Cardiac muscle cell (in vitro differentiated cells and primary cell): ENCODE measurements at places on chromosomes 5 and 9. TPM values are rescaled to one million over a fixed set of nuclear protein-coding genes. Genes with fewer than 3 reads are reported as not detected.

DNA sequence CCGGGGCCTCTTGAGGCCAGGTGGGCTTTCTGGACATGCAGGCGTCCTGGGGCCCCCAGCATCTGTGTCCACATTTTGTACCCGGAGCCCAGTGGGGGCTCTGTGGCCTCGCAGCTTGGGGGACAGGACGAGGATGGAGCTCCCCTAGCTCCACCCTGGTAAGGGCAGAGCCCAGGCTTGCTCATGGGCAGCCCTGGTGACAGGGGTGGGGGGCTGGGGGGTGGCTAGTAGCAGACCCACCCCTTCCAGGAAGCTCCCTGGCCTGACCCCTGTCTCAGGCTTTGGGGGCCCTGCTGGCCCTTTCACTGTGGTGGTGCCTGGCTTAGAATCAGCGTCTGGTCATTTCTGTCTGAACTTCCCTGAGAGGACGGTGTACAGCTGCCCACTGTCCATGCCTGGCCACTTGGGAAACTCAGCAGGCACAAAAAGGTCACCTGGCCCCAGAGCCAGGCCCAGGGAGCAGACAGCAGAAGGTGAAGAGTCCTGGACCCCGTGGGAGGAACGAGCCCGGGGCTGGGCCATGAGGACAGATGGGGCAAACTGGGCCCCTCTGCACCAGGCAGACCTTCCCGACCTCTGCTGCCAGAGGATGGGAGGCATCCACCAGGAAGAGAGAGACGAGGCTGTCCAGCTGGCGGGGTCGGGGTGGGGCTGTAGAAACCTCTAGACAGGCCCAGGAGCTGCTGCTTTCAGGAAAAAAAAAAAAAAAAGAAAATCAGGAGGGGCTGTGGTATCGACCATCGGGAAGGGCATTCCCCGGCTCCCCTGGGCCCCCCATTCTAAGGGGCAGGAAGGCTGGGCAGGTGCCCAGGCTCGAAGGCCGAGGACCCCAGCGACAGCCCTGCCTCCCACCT is 52.8 kb downstream of the EXD3 start:
- no peak for DNase-seq
- H3K27me3 ChIP-seq: no peaks in the 10 kb centered on the region
- no peak overlapping the region for H3K4me3 ChIP-seq
- H3K4me1 ChIP-seq: no peaks in the 10 kb centered on the region
- H3K27ac ChIP-seq: no peak overlapping the region

Gene MCC
- total RNA-seq: 105 and 137 TPM in 2 replicates

DNA sequence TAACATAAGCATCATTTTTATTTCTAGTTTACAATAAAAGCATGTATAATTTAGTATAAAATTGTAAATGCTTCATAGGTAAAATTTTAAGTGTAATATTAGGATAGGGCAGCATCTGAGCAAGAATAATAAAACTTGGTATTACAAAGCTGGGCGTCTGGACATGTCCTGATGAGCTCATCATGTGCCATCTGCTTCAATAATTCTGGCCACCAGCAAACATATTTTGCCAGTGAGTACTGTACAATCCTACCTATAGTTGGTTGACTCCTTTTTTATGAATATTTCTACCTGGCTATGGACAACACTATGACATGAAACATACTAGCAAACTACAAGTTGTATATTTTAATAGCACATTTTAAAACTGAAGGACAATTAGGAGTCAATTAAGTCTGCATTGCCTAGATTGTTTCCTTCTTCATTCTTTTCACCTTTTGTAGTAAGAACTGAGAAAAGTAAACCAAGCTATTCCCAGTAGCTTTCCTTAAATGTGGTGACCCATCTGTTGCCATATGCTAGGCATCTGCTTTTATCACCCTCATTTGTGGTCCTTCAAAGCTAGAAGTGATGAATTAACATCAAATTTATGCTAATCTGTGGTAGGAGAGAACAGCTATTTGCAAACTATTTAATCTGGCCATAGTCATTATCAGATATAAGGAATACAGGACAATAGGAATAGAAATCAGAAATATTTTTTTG is 23.4 kb downstream of the LURAP1L start:
- H3K4me1 ChIP-seq: no peaks in the 10 kb centered on the region
- H3K27me3 ChIP-seq: peaks cover 3% of the 10 kb centered on the region
- no peak for DNase-seq
- no peak overlapping the region for H3K27ac ChIP-seq
- no peaks in the 10 kb centered on the region for H3K36me3 ChIP-seq

- no peaks in the 10 kb centered on the region for H3K27me3 ChIP-seq
- no peak overlapping the region for H3K27ac ChIP-seq
- H3K4me1 ChIP-seq: no peaks in the 10 kb centered on the region
- DNase-seq: no peak
- H3K4me3 ChIP-seq: no peak overlapping the region
Measured at GRCh38 chr5:118768607-118769175, 219.7 kb downstream of the DTWD2 start.

Gene PAPPA
- 0.80 and 0.81 TPM in 2 replicates for total RNA-seq

Gene SLC36A3
- total RNA-seq: not detected in 2 replicates

DNA sequence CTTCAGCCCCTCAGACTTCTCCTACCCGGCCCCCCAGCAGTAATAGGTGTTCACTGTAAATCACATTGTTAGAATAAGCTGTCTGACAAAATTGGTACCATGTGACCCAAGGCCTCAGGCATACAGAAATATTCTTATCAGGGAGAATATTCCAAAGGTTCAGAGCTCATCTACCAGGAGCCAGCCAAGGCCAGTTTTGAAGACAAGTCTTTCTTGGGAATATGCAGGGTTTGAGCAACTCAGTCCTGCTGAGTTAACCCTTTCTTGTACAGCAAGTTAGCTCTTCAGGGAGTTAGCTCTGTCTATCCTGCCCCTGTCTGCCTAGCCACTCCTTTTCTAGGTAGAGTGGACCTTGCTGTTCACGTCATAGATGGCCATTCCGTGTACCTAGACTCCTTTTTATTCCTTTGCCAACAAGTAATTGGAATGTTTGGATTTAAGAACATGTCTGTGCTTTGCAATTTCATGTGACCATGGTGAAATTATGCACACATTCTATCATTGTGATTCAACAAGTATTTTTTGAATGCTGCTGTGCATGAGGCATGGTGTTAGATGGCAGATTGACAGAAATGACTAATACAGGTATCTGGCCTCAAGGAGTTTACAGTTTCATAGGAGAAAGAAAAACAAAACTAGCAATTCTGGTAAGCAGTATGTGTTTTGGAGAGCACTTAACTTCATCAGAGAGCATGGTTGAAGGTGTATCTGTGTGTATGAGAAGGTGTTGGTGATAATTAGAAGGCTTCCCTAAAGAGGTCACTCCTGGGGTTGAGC is 22.6 kb downstream of the TGFBR1 start:
- no peak for DNase-seq
- H3K4me1 ChIP-seq: peaks cover 15% of the 10 kb centered on the region
- no peaks in the 10 kb centered on the region for H3K27me3 ChIP-seq
- no peak overlapping the region for H3K4me3 ChIP-seq

- no peaks in the 10 kb centered on the region for H3K4me1 ChIP-seq
- no peak for DNase-seq
- H3K4me3 ChIP-seq: no peak overlapping the region
- H3K27ac ChIP-seq: no peak overlapping the region
- peaks cover 74% of the 10 kb centered on the region for H3K27me3 ChIP-seq
- no peaks in the 10 kb centered on the region for H3K36me3 ChIP-seq
Measured at GRCh38 chr5:160537940-160538339, 116.3 kb downstream of the PTTG1 start.

GRCh38 chr5:142896325-142897007 is 126.3 kb downstream of the ARHGAP26 start:
- H3K36me3 ChIP-seq: no peaks in the 10 kb centered on the region
- H3K4me3 ChIP-seq: no peak overlapping the region
- no peaks in the 10 kb centered on the region for H3K27me3 ChIP-seq
- DNase-seq: no peak

Gene PPIC
- total RNA-seq: 110 and 118 TPM in 2 replicates

DNA sequence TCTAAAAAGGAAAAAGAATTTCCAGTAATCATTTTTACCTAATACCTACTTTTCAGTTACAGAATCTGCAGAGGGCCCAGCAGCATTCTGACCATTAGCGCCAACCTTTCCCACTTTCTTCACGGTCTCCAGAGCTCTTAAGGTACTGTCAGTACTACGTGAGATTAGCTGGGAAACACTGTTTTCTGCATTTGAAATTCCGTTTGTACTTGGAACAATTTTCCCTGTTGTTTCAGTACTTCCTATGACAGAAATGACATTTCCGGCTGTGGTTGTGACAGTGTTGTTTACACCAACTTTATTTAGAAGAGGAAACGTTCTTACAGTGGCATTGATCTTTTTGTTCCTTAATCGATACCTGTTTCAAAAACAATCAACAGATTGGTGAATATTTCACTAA is 36.9 kb upstream of the PDCL start:
- no peaks in the 10 kb centered on the region for H3K4me1 ChIP-seq
- no peak for DNase-seq
- H3K27ac ChIP-seq: no peak overlapping the region
- no peak overlapping the region for H3K4me3 ChIP-seq
- no peaks in the 10 kb centered on the region for H3K27me3 ChIP-seq
- peaks cover 31% of the 10 kb centered on the region for H3K36me3 ChIP-seq

GRCh38 chr5:168042284-168043068 is 249.0 kb upstream of the WWC1 start:
- DNase-seq: no peak
- peaks cover 5% of the 10 kb centered on the region for H3K27me3 ChIP-seq
- H3K4me3 ChIP-seq: no peak overlapping the region
- H3K4me1 ChIP-seq: no peaks in the 10 kb centered on the region

Gene QRFP
- total RNA-seq: not detected in 2 replicates

Gene CAVIN4
- 2.3 and 2.4 TPM in 2 replicates for total RNA-seq

Gene CSF2
- not detected in 2 replicates for total RNA-seq

DNA sequence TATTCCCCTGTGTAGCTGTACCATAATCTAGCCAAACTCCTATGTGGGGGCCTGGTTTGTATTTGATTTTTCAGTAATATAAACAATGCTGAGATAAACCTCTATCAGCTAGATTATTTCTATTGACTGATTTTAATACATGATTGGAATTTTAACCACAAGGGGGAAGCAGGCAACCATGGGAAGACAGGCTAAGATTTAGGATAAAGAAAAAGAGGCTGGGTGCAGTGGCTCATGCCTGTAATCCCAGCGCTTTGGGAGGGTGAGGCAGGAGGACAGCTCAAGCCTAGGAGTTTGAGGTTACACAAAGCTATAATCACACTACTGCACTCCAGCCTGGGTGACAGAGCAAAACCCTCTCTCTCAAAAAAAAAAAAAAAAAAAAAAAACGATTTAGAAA is 18.1 kb upstream of the GPX3 start:
- no peak overlapping the region for H3K27ac ChIP-seq
- peak; percentile 40 for DNase-seq

Gene CCDC69
- 85.4 and 104 TPM in 2 replicates for total RNA-seq

DNA sequence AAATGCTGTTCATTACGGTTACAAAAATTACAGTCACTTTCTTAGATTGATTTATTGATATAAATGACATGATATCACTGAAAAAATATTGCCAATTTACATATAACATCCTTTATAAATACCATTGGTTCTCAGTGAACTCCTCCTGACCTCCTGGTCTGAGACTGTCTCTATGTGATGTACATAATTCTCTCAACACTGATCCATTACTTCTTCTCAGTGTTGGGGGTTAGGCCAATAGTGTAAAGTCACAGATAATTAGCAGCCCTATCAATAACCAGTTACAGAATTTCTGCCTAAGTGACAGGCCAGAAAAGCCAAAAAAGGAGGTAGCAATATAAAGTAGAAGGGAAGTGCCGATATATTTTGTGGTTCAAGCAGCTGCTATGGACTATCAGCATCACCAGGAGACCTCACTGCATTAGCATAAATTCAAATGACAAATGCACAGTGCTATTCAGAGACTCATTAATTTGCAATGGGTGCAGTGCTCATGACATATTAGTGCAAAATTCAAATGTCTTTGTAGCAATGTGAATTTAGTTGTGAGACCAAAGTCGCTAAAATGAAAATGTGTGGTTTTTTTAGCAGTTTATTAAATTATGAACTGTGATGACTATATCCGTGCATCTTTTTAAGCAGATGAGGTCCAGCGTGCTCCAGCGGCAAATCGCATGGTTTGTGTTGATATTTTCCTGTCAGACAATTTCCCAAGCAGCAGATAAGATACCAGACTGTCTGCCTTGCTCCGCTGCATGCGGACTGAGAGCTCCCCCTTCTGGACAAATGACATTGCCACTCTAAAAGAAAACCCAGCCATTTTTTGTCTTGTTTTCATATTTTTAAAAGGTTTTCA is 144.6 kb downstream of the CETN3 start:
- no peaks in the 10 kb centered on the region for H3K36me3 ChIP-seq
- peak; percentile 70 for DNase-seq
- H3K27me3 ChIP-seq: no peaks in the 10 kb centered on the region

DNA sequence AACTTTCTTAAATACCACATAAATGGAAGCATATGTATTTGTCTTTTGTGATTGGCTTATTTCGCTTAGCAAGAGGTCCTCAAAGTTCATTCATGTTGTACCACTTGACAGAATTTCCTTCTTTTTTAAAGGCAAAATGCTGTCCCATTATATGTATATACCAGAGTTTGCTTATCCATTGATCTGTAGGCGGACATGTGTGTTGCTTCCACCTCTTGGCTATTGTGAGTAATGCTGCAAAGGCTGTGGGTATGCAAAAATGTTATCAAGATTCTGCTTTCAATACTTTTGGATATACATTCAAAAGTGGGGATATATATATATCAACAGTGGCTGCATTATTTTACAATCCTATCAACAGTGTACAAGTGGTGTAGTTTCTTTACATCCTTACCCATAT is 271.0 kb downstream of the PRR16 start:
- no peak for DNase-seq
- no peaks in the 10 kb centered on the region for H3K27me3 ChIP-seq
- no peaks in the 10 kb centered on the region for H3K4me1 ChIP-seq
- H3K4me3 ChIP-seq: no peak overlapping the region
- no peak overlapping the region for H3K27ac ChIP-seq

Gene WHRN
- 7.3 and 12.5 TPM in 2 replicates for total RNA-seq

DNA sequence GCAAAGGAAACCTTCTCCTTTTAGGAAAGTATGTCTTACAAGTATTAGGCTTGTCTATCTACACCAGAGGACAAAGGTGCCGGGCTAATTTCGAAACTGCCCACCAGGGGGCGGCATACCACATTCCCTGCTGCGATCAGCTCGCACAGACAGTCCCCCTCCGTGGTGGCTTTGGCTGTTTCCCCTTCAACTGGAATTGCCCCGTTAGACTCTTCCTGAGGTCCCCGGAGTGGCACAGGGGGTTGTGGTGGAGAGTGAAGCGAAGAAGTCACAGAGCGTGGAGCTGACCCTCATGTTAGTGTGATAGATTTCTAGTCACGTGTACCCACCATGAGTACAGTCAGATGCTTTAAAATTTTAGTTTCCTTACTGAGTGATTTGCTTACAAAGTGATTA is 17.5 kb downstream of the PTTG1 start:
- DNase-seq: peak; percentile 83
- H3K4me3 ChIP-seq: peak overlapping the region; percentile 10
- peaks cover 9% of the 10 kb centered on the region for H3K27me3 ChIP-seq
- H3K4me1 ChIP-seq: no peaks in the 10 kb centered on the region

Gene FOXD4L6
- total RNA-seq: 0.60 TPM in 1 of 2 replicates, not detected in the other

- DNase-seq: no peak
- peaks cover 29% of the 10 kb centered on the region for H3K27me3 ChIP-seq
- no peak overlapping the region for H3K4me3 ChIP-seq
- no peaks in the 10 kb centered on the region for H3K36me3 ChIP-seq
- no peaks in the 10 kb centered on the region for H3K4me1 ChIP-seq
Measured at GRCh38 chr9:16618524-16618923, 251.9 kb downstream of the BNC2 start.

- H3K4me1 ChIP-seq: peaks cover 4% of the 10 kb centered on the region
- no peak overlapping the region for H3K27ac ChIP-seq
- no peak for DNase-seq
- no peaks in the 10 kb centered on the region for H3K36me3 ChIP-seq
- H3K27me3 ChIP-seq: no peaks in the 10 kb centered on the region
Measured at GRCh38 chr5:34738381-34738780, 82.3 kb downstream of the RAI14 start.
